ENCODE measurements at places on chromosomes 4 and X.

DNA sequence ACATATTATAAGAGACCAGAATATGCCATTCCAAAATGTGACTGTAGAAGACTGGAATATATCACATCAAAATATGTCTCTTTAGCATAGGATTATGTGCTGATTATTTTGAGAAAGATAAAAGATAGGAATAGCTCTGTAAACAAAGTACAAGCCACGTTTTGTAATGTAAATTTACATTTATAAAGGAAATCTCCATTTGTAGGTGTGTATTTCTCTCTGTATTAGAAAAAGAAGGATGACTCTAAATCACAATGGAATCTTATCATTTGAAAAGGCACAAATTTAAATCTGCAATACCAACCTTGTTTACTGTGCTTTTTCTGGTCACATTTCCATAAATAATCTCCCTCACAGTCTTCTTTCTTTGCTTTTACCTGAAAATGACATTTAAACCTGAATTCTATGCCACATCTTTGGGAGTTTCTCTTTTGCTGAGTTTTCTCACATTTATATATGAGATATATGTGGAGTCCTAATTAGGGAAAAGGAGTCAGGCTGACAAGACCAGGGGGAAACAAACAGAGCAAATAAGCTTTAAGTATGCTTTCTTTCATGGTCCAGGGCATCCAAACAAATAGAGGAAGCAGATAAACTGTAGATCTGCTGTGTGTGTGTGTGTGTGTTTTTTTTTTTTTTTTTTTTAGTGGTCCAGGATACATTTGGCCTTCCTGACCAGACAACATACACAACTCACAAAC is 244.0 kb downstream of the CPXCR1 start:
- no peaks in the 10 kb centered on the region for H3K4me1 ChIP-seq
- no peaks in the 10 kb centered on the region for H3K36me3 ChIP-seq
- H3K27ac ChIP-seq: no peak overlapping the region
- no peak for DNase-seq
- no peaks in the 10 kb centered on the region for H3K27me3 ChIP-seq
- H3K4me3 ChIP-seq: no peak overlapping the region

GRCh38 chrX:97416461-97416860 is 532.8 kb downstream of the RPA4 start:
- H3K4me1 ChIP-seq: no peaks in the 10 kb centered on the region
- no peaks in the 10 kb centered on the region for H3K27me3 ChIP-seq
- H3K36me3 ChIP-seq: no peaks in the 10 kb centered on the region
- no peak overlapping the region for H3K27ac ChIP-seq
- H3K4me3 ChIP-seq: no peak overlapping the region
- DNase-seq: no peak

GRCh38 chr4:87530868-87531267 is 1.7 kb upstream of the SPARCL1 start:
- DNase-seq: no peak
- no peak overlapping the region for H3K4me3 ChIP-seq
- no peaks in the 10 kb centered on the region for H3K36me3 ChIP-seq
- H3K27ac ChIP-seq: no peak overlapping the region

GRCh38 chr4:171812665-171813525 is at the start of gene GALNTL6:
Gene GALNTL6, plus strand, starts transcription at chr4:171813404.
- H3K27ac ChIP-seq: no peak within 1 kb of the TSS
- no peaks in the 10 kb centered on the region for H3K27me3 ChIP-seq
- DNase-seq: no peak
- no peaks in the 10 kb centered on the region for H3K4me1 ChIP-seq
- no peaks in the 10 kb centered on the region for H3K36me3 ChIP-seq

Measured in CD8-positive, alpha-beta memory T cell (primary cell).